ENCODE measurements at places on chromosomes 12 and 14.
A peak's percentile ranks its signal among the peaks of the same experiment; 100 is the strongest.

- DNase-seq = no peak
These were observed 52.3 kb downstream of the POLR3B start for GRCh38 chr12:106409878-106410277.

GRCh38 chr12:89245090-89245489, 107.2 kb downstream of the DUSP6 start:
- DNase-seq = no peak

- no peak for DNase-seq
These were observed 60.4 kb upstream of the ARID2 start for GRCh38 chr12:45669093-45669492.

GRCh38 chr12:12810553-12811021, 2.6 kb upstream of the DDX47 start:
- no peak for DNase-seq

GRCh38 chr14:22650960-22651521, 6.9 kb upstream of the OR6J1 start:
- DNase-seq = no peak

- no peak for DNase-seq
These were observed 194.3 kb downstream of the CPNE8 start for GRCh38 chr12:38711054-38711453.

- DNase-seq = no peak
These were observed 66.3 kb downstream of the NCOR2 start for GRCh38 chr12:124501112-124501561.

DNA sequence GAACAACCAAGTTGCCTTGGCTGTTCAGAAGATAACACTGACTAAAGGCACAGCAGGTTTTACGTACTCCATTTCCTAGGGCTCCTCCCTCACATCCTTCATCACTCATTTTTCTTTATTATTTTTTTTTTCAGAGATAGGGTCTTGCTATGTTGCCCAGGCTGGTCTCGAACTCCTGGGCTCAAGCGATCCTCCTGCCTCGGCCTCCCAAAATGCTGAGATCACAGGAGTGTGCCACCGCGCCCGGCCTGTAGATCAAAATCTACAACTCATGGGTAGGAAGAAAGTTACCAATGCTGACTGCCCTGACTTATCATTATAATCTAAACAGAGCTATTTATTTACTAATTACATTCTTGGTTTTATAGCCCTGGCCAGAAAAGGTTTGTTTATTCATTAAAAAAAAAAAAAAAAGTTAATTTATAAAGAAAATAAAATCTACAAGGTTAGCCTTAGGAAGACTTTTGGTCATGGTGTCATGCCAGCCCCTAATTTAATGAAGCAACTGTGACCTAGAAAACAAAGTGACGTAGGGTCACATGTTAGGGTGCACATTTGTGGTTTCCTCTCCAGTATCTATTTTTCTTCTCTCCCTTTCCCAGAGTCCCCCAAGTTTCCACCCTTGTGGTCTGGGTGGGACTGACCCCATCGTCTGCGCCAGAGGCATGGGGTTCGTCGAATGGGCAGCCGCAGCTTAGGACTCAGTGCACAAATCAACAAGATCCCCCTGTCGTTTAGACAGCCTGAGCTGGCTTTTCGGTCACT, 19.0 kb upstream of the FOXN3 start:
- DNase-seq = no peak

DNA sequence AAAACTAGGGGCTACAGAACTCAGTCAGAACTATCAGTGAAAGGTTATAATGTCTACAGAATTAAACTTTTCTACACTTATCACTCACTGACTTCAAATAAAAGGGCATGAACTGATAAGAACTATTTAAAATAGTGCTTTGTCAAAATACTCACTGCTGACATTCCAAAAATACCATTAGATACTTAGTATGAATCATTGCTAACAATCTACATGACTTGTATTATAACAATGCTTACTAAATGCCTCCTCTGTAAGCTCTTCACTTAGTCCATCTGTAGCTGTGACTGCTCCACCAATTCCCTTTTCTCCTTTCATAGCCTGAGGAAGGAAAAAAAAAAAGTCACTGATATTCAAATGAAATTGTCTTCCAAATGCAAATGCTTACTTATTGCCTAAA, 17.0 kb downstream of the NFYB start:
- DNase-seq = no peak

DNA sequence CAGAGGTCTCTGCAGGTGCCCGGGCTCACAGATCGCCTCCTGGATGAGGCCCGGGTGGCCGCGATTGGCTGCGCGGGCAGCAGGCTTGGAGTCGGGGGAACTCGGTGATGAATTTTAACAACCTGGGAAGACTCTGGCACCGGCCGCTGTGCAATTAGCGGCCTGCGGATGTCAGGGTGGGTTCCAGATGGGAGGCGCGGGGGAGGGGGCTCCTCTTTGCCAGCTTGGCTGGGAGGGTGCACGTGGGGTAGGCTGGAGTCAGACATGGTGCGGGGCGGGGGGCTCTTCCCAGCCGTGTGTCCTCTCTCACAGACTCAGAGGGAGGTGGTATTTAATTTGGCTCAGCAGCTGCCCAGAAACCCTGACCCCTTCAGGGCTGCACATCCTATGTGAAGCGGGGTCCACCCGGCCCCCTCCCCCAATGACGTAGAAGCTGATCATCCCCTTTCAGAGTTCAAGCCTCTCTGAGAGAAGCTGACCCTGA, 81.4 kb downstream of the KIF26A start:
- DNase-seq = no peak

DNA sequence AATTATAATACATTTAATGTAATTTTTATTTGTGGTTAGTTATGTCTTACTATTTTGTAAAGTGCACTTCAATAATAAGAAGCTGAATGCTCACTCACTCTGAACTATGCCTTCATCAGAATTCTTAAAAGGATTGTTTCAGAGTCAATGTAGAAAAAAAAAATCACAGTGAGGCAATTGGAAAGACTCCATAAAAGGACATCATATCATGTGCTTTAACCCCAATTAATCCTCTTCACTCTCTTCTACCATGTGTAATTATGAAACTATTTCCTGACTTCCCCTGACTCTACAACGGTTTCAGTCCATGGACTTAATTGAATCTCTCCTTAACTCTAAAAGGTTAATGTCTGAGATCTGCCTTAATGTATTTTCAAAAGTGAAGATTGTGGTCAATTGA, 250.4 kb upstream of the ALG10 start:
- no peak for DNase-seq

DNA sequence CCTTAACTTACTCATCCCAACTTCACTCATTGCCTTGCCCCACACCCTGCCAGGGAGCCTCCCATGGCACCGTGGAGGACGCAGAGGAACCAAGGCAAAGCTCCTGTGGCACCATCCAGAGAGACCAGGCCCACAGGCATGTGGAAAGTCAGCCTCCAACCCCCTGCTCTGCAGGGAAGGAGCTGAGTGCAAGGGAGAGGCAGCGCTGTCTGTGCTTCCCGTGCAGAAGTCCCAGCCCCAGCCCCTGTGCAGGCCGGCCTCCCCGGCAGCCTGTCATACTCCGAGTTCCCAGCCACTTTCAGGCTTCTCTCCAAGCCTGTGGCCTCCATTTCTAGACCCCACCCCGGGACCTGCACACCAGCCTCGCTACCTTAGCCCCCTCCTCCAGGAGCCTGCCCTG, 106.4 kb downstream of the SINHCAF start:
- DNase-seq = no peak

GRCh38 chr12:42779186-42779859, 189.8 kb upstream of the PRICKLE1 start:
- DNase-seq = no peak

GRCh38 chr12:130754234-130754901, 38.3 kb upstream of the RIMBP2 start:
- no peak for DNase-seq

DNA sequence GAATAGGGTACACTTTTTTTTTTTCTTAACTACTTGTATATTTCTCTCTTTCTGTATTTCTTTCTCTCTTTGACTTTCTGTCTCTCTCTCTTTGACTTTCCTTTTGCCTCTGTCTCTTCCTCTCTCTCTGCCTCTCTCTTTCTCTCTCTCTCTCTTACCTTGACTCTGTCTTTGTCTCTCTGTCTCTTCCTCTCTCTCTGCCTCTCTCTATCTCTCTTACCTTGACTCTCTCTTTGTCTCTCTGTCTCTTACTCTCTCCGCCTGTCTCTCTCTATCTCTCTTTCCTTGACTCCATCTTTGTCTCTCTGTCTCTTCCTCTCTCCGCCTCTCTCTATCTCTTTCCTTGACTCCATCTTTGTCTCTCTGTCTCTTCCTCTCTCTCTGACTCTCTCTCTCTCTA, 62.4 kb upstream of the PRMT8 start:
- no peak for DNase-seq

DNA sequence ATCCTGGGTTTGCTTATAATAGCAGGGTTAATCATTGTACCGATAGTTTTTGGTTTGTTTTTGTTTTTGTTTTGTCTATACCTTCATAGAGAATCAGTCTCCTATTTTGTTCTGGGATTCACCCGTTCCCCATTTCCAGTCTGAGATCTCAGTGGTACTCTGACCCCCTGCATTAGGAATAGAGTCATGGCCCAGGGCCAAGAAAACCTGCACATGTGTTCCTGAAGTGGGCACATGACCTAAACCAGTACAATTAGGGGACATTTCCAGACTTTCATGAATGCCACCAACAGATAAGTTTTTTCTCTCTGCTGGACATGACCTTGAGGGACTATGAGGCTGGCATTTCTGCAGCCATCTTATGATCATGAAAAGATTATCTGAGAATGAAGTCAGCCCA, 52.5 kb downstream of the MRPL42 start:
- DNase-seq = no peak

DNA sequence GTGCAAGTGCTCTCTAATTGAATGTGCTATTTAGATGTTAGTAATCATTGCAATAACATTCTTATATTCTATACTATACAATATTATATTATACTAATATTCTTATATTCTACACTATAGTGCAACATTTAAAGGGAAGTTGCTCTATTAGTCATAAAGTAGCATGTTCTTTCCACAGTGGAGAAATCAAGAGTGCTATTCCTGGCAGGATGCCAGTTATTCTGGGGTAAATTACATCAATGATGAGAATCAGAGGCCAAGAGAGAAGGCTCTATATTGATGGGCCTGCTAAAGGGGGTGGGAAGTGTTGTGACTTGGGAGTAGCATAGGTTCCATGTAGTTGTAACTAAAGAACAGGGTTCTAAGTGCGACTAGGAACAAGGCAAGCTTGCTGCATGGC, 121.5 kb downstream of the SLC15A5 start:
- no peak for DNase-seq

GRCh38 chr12:109679501-109680263, 33.9 kb upstream of the FAM222A start:
- DNase-seq = no peak

GRCh38 chr12:63224396-63224795, 73.4 kb upstream of the AVPR1A start:
- DNase-seq = no peak

- no peak for DNase-seq
These were observed 44.9 kb upstream of the CERS5 start for GRCh38 chr12:50212071-50212467.

GRCh38 chr14:63512861-63513260, 30.3 kb downstream of the PPP2R5E start:
- no peak for DNase-seq

- DNase-seq = no peak
These were observed 4.0 kb upstream of the YEATS4 start for GRCh38 chr12:69355363-69356028.

GRCh38 chr12:54304187-54304810, 3.5 kb upstream of the NFE2 start:
- peak; percentile 35 for DNase-seq

DNA sequence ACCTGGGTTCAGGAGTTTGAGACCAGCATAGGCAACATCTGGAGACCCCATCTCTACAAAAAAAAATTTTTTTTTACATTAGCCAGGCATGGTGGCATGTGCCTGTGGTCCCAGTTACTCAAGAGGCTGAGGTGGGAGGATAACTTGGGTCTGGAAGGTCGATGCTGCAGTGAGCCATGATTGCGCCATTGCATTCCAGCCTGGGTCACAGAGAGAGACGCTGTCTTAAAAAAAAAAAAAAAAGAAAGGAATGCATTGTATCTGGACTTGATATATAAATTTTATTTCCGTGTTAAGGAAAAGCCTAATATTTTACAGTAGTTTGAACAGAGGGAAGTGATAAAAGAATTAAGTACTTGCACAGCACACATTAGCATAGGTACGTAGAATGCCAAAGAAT, 97.2 kb downstream of the ZC3H14 start:
- no peak for DNase-seq

DNA sequence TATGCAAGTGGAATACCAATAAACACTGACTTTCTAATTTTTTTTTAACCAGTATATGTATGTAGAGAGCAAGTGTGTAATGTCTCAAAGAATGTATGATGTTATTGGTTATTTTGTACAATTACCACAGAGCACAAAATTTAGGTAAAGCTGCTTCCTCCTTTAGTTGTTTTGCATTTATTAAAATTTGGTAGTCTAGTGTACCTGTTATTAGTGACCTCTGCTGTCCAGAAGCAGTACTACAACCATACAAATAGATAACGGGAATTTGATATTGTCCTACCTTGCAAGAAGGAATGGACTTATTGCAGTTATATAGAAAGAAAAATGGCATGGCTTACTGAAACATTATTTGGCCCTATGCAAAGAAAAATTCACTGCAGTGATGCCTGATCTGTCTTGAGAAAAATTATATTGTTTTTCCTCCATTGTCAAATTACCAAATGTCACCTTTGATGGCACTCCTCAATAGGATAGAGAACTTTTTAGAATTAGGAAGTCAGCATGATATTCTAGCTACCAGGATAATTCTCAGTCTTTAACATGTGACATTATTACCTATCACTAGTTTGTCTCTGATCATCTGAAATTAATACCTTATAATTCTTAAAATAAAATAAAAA, 153.9 kb upstream of the RMST start:
- DNase-seq = peak; percentile 25
